ENCODE measurements at places on chromosomes 5 and 9.

GRCh38 chr9:95425910-95426551 is 90.7 kb downstream of the PTCH1 start:
- peaks cover 10% of the 10 kb centered on the region for H3K4me1 ChIP-seq
- H3K4me3 ChIP-seq, result peak overlapping the region; percentile 57
- peaks cover 20% of the 10 kb centered on the region for H3K27me3 ChIP-seq

DNA sequence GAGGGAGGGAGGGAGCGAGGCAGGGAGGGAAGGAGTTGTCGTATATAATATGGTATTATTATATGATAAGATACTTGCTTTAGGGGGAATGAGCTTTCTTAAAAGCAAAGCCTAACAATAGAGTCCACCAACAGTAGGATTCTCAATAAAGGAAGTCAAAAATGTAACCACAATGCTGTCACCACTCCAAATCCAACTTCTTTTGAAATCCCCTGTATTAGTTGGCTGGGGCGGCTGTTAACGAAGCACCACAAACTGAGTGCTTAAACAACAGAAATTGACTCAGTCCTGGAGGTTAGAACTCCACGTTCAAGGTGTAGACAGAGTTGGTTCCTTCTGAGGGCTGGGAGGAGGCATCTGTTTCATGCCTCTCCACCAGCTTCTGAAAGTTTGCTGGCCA is 23.1 kb downstream of the GAS1 start:
- no peak overlapping the region for H3K27ac ChIP-seq
- H3K4me1 ChIP-seq, result no peaks in the 10 kb centered on the region
- no peaks in the 10 kb centered on the region for H3K36me3 ChIP-seq
- no peak for DNase-seq
- H3K27me3 ChIP-seq, result peaks cover 5% of the 10 kb centered on the region

GRCh38 chr5:143113461-143113860 is 290.0 kb downstream of the NR3C1 start:
- H3K4me3 ChIP-seq, result no peak overlapping the region
- no peak overlapping the region for H3K27ac ChIP-seq
- H3K36me3 ChIP-seq, result no peaks in the 10 kb centered on the region
- H3K4me1 ChIP-seq, result peaks cover 17% of the 10 kb centered on the region
- DNase-seq, result no peak
- H3K27me3 ChIP-seq, result no peaks in the 10 kb centered on the region

- DNase-seq, result no peak
- H3K4me3 ChIP-seq, result no peak overlapping the region
- no peaks in the 10 kb centered on the region for H3K36me3 ChIP-seq
- H3K4me1 ChIP-seq, result peaks cover 8% of the 10 kb centered on the region
- no peaks in the 10 kb centered on the region for H3K27me3 ChIP-seq
- no peak overlapping the region for H3K27ac ChIP-seq
Measured at GRCh38 chr5:124179819-124180218, 566.6 kb downstream of the ZNF608 start.

- H3K27ac ChIP-seq, result peak overlapping the region; percentile 99
- peaks cover 65% of the 10 kb centered on the region for H3K4me1 ChIP-seq
- peak overlapping the region; percentile 64 for H3K4me3 ChIP-seq
- H3K36me3 ChIP-seq, result peaks cover 83% of the 10 kb centered on the region
- DNase-seq, result peak; percentile 46
Measured at GRCh38 chr9:137757613-137758029, 120.0 kb upstream of the CACNA1B start.

DNA sequence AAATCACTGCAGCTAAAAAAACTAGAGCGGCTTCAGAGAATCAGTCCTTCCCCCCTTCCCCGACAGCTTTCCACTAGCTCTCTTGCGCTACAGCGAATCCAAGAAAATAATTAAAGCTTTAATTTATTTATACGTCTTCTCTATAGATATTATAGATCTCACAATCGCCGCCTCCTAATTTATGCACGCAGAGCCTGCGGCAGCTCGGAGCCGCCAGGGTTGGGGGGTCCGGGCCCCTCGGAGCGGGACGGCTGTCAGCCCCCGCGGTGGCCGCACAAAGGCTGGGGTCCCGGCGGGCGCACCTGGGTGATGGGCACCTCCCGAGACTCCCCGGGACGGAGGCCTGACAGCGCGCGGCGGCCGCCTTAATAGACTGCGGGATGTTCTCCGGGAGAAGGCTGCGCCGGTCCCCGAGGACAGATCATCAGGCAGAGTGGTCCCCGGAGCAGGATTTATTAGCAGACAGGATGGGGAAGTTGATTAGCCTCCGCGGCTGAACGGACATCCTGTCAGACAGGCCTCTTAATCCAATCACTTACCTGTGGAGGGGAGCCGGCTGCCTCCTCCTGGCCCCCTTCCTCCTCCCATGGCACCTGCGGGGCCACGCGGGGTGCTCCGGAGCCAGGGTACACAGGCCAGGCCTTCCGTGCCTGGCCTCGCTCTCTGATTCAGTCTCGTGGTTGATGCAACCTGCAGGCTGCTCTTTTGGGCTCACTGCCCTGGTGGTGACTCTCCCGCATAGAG is 166.8 kb downstream of the MELK start:
- DNase-seq, result peak; percentile 25
- H3K4me3 ChIP-seq, result peak overlapping the region; percentile 64
- H3K27me3 ChIP-seq, result peaks cover 35% of the 10 kb centered on the region
- no peak overlapping the region for H3K27ac ChIP-seq
- H3K36me3 ChIP-seq, result no peaks in the 10 kb centered on the region

GRCh38 chr5:146179696-146180095 is 2.8 kb downstream of the LARS1 start:
- no peak overlapping the region for H3K27ac ChIP-seq
- H3K4me1 ChIP-seq, result peaks cover 25% of the 10 kb centered on the region
- no peak for DNase-seq
- H3K27me3 ChIP-seq, result no peaks in the 10 kb centered on the region
- peaks cover 39% of the 10 kb centered on the region for H3K36me3 ChIP-seq

DNA sequence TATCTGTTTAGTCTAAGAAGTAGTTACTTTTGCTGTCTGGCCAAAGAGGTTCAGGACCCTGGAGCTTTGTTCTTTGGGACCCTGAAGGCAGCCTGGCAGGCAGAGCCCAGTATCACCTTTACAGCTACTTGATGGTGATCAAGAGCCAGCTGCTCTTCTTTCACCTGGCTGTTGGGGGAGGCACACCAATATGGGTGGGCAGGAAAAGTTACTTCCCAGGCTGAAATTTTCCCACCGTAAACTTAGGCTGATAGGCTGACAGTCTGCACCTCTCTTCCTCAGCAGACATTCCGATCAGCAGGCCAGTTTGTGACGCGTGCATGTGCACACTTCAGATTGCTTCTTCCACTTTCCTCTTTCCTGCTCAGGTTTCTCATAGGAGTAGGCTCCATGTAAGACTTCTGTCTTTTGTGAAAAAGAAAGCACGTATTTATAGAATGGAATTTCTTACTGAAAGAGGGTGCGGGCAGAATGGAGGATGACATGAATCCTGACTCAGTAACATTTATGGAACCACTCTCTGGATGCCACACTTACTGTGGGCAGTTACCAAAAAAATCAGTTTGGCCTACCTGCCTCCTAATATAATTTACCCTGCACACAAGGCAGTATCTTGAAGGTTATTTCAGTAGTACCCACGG is 223.9 kb upstream of the DMRT1 start:
- no peak for DNase-seq
- H3K27ac ChIP-seq, result no peak overlapping the region
- H3K27me3 ChIP-seq, result no peaks in the 10 kb centered on the region
- H3K36me3 ChIP-seq, result no peaks in the 10 kb centered on the region
- H3K4me1 ChIP-seq, result peaks cover 7% of the 10 kb centered on the region

- no peak overlapping the region for H3K27ac ChIP-seq
- H3K36me3 ChIP-seq, result no peaks in the 10 kb centered on the region
- H3K4me3 ChIP-seq, result no peak overlapping the region
Measured at GRCh38 chr5:154526231-154527226, 48.5 kb upstream of the HAND1 start.

DNA sequence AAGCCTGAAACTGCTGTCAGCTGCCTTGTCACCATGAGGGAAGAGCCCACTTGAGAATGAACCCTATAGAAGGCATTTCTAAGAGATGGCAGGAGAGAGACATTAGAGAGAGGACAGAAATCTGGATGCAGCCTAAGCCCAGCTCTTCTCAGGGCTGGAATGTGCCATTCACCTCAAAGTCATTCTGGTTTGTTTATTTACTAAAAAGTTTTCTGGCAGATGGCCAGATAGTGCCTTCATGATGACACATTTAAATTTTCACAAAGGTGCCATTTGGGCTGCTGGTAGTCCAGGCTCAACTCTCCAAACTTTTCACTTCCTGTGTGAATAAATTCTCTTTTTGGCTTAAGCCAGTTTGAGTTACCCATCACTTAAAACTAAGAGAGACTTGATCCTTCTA is 144.6 kb upstream of the ZNF366 start:
- no peak overlapping the region for H3K4me3 ChIP-seq
- no peaks in the 10 kb centered on the region for H3K27me3 ChIP-seq
- H3K27ac ChIP-seq, result no peak overlapping the region
- no peaks in the 10 kb centered on the region for H3K36me3 ChIP-seq
- H3K4me1 ChIP-seq, result no peaks in the 10 kb centered on the region

DNA sequence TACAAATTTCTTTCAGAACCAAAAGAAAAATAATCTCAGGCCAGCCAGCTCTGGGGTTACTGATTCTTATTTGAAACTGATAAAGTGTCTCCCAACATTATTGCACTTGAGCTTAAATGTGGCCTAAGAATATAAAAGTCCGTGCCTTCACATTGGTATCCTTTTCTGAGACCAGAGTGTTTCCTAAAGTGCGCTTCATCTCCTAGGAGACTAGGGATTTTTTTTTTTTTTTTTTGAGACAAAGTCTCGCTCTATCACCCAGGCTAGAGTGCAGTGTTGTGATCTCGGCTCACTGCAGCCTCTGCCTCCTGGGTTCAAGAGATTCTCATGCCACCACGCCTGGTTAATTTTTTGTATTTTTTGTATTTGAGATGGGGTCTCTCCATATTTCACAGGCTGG is 23.6 kb upstream of the KCNIP1 start:
- DNase-seq, result no peak
- no peak overlapping the region for H3K4me3 ChIP-seq
- H3K4me1 ChIP-seq, result peaks cover 4% of the 10 kb centered on the region
- peaks cover 4% of the 10 kb centered on the region for H3K27me3 ChIP-seq
- no peaks in the 10 kb centered on the region for H3K36me3 ChIP-seq
- no peak overlapping the region for H3K27ac ChIP-seq

DNA sequence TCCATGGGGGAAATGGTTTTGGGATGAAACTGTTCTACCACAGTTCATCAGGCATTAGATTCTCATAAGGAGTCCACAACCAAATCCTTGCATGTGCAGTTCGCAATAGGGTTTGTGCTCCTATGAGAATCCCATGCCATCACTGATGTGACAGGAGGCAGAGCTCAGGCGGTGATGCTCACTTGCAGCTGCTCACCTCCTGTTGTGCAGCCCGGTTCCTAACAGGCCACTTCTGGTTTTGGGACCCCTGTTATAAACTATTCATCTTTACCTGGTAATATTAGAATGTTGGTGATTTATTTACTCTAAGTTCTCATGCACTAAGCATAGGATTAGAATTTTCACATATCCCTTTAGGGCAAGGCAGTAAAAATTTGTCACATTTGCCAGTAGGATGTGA is 122.3 kb downstream of the CDC42SE2 start:
- no peaks in the 10 kb centered on the region for H3K27me3 ChIP-seq
- H3K36me3 ChIP-seq, result peaks cover 60% of the 10 kb centered on the region
- no peak overlapping the region for H3K4me3 ChIP-seq
- DNase-seq, result no peak

GRCh38 chr9:2021731-2022130 is 6.6 kb downstream of the SMARCA2 start:
- H3K36me3 ChIP-seq, result peaks cover 17% of the 10 kb centered on the region
- DNase-seq, result no peak
- peaks cover 80% of the 10 kb centered on the region for H3K4me1 ChIP-seq
- no peak overlapping the region for H3K27ac ChIP-seq
- no peaks in the 10 kb centered on the region for H3K27me3 ChIP-seq

DNA sequence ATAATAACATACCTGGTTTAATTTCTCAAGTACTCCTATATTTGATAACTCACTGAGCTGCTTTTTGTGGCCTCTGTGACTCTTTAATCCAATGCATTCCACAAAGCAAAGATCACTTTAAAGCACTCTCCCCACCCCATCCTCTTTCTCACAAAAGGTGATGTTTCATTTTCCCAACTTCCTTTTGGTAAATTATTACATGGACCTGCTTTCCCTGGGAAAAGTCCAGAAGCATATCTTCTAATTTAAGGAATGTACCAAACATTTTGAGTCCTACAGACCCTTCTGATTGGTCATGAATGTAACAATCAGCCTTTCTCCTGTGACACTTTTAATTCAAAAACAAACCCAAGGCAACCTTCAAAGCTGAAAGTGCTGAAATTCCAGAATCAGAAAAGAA is 71.1 kb downstream of the MLLT3 start:
- H3K4me1 ChIP-seq, result peaks cover 11% of the 10 kb centered on the region
- no peak overlapping the region for H3K4me3 ChIP-seq
- DNase-seq, result no peak
- peaks cover 1% of the 10 kb centered on the region for H3K27me3 ChIP-seq
- no peaks in the 10 kb centered on the region for H3K36me3 ChIP-seq
- H3K27ac ChIP-seq, result no peak overlapping the region

DNA sequence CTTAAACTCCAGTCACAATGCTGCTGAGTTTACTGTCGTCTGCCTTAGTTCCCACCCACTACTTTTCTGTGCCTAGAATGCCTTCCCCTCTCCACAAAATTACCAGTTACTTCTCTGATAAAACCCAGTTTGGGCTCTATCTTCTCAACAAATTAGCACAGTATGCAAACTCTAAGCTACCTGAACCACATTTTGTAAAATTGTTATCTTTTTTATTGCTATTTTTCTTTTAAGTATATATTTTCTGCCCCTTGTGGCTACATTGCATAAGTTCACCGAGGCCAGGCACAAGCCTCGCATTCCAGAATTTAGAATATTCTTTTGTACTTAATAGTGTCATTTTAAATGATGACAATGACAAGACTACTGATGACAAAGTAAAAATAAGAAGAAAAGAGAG is 60.0 kb downstream of the POU5F2 start:
- no peak overlapping the region for H3K27ac ChIP-seq
- no peaks in the 10 kb centered on the region for H3K27me3 ChIP-seq
- peaks cover 7% of the 10 kb centered on the region for H3K4me1 ChIP-seq
- DNase-seq, result no peak
- H3K4me3 ChIP-seq, result no peak overlapping the region

DNA sequence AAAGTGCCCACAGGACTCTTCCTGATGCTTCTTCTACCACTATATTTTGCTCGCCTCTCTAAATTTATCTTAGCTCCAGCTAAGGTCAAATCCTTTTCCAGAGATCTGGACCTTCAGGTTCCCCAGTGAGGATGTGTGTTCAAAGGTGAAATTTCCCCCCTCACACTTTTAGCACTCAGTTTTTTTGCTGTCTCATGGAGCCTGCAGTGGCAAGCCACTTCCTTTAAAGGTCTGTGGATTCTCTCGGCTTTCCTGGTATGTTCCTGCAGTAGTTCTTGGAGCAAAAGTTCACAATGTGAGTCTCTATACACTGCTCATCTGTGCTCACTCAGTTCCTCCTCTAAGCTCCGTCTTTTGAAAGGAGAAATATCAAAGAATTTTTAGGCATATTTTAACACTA is 181.4 kb downstream of the LURAP1L start:
- H3K4me3 ChIP-seq, result no peak overlapping the region
- no peak overlapping the region for H3K27ac ChIP-seq
- H3K4me1 ChIP-seq, result no peaks in the 10 kb centered on the region

- DNase-seq, result no peak
- H3K27ac ChIP-seq, result peak overlapping the region; percentile 95
- H3K4me3 ChIP-seq, result peak overlapping the region; percentile 94
- peaks cover 27% of the 10 kb centered on the region for H3K36me3 ChIP-seq
Measured at GRCh38 chr5:134227259-134227658, 1.4 kb upstream of the PPP2CA start.

GRCh38 chr9:104082168-104082567 is 11.9 kb upstream of the SMC2 start:
- H3K27me3 ChIP-seq, result peaks cover 13% of the 10 kb centered on the region
- no peak overlapping the region for H3K4me3 ChIP-seq
- peaks cover 6% of the 10 kb centered on the region for H3K4me1 ChIP-seq
- no peak overlapping the region for H3K27ac ChIP-seq

Data from activated B cell treated with CpG ODN at 0.5 μM for 24 hours (primary cell).